Upper lobe of right lung (tissue), 1 donor: ENCODE measurements at places on chromosomes 2 and 18.
A peak's percentile ranks its signal among the peaks of the same experiment; 100 is the strongest.

- H3K4me3 ChIP-seq, result no peak overlapping the region
- H3K27me3 ChIP-seq, result no peaks in the 10 kb centered on the region
- no peak overlapping the region for H3K27ac ChIP-seq
- H3K4me1 ChIP-seq, result no peaks in the 10 kb centered on the region
Measured at GRCh38 chr2:193240752-193241151, 1046.0 kb upstream of the TMEFF2 start.

GRCh38 chr2:30759481-30759880, 47.8 kb downstream of the CAPN13 start:
- H3K27ac ChIP-seq, result no peak overlapping the region
- H3K4me3 ChIP-seq, result no peak overlapping the region
- peak; percentile 52 for DNase-seq
- no peaks in the 10 kb centered on the region for H3K27me3 ChIP-seq

- H3K36me3 ChIP-seq, result no peaks in the 10 kb centered on the region
- DNase-seq, result no peak
- peak overlapping the region; percentile 25 for H3K4me3 ChIP-seq
- peaks cover 17% of the 10 kb centered on the region for H3K4me1 ChIP-seq
Measured at GRCh38 chr2:236178890-236179235, 10.7 kb upstream of the GBX2 start.

DNA sequence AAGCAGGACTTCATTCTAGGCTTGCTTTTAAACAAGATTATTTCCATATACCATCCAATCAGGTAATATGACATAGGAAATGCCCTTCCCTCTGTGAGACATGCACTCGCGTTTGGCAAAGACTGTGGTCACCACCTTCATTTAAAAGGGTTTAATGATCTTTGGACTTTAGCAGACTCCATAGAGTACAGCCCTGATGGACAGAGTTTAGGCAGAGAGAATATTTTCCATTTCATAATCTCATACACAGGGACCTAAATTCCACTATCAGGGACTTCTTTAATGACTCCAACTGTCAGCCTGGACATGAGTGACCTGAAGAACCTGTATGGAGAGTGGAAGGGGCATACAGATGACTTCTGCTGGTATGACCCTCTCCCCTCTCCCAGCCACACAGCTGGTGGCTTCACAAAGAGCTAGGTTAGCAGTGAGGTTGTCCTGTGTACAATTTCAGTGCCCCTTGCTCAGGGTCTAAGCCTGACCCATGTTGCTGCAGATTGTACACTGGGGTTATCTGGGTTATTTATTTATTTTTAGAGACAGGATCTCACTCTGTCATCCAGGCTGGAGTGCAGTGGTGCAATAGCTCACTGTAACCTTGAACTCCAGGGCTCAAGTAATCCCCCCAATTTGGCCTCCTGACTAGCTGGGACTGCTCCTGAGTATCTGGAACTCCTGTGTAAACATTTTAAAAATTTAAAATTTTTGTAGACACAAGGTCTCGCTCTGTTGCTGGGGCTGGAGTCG, 59.2 kb downstream of the PTPRM start:
- H3K27ac ChIP-seq, result no peak overlapping the region
- H3K4me1 ChIP-seq, result peaks cover 7% of the 10 kb centered on the region
- no peak for DNase-seq

DNA sequence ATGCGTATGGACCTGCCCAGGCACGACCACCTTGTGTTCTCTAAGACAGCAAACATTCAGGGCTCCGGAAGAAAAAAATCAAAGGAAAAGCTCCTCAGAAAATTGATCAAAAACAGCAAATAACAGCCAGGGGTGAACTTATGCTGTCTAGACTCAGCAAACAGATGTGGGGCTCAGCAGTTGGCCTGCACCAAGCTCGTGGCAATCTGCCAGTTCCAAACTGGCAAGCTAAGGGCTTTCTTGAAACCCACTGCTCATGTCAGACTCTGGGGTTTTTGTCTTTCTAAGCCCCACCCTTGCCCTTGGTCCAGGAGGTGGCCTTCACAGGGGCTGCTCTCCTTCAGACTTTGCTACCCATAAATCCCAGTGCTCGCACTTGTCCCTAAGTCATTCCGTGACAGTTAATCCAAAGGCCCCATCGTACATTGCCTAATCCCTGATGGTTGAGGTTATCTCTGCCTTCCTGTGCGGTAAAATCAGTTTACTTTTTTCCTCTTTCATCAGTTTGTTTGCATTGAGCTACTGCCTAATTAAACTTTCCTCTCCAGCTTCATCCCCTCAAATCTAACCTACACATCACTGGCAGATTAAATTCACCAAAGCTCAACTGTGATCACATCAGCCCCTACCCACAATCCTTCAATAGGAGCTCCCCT, 408.0 kb downstream of the LRATD1 start:
- no peaks in the 10 kb centered on the region for H3K4me1 ChIP-seq
- no peaks in the 10 kb centered on the region for H3K27me3 ChIP-seq
- no peak overlapping the region for H3K27ac ChIP-seq
- DNase-seq, result no peak
- H3K4me3 ChIP-seq, result no peak overlapping the region
- no peaks in the 10 kb centered on the region for H3K36me3 ChIP-seq

DNA sequence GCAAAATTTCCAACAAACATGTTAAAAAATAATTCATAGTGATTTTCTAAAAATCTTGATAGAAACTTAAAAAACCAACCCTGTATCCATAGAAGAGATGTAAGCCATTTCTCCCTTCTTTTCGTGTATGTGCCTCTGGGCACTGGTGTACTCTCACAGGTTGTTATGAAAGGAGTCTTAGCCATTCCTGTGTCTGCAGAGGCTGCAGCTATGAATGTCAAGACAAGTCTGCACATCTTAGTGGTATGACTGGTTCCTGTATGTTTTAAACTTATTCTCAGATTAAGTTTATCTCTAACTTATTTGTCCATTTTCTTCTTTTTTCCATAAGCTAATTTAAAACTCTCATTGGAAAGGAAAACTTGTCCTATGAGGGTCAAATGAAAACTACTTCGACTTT, 84.0 kb downstream of the DPP4 start:
- H3K27ac ChIP-seq, result no peak overlapping the region
- no peaks in the 10 kb centered on the region for H3K27me3 ChIP-seq
- H3K36me3 ChIP-seq, result no peaks in the 10 kb centered on the region
- H3K4me3 ChIP-seq, result no peak overlapping the region

- H3K36me3 ChIP-seq, result no peaks in the 10 kb centered on the region
- H3K27ac ChIP-seq, result no peak overlapping the region
- no peaks in the 10 kb centered on the region for H3K27me3 ChIP-seq
- no peak overlapping the region for H3K4me3 ChIP-seq
Measured at GRCh38 chr18:27843783-27844777, 332.9 kb downstream of the CDH2 start.

GRCh38 chr2:8453904-8454302, 228.0 kb upstream of the ID2 start:
- no peaks in the 10 kb centered on the region for H3K27me3 ChIP-seq
- no peak overlapping the region for H3K4me3 ChIP-seq
- H3K4me1 ChIP-seq, result peaks cover 15% of the 10 kb centered on the region
- peak overlapping the region; percentile 58 for H3K27ac ChIP-seq

- H3K4me3 ChIP-seq, result no peak overlapping the region
- no peak for DNase-seq
Measured at GRCh38 chr18:3513481-3513880, 63.5 kb downstream of the TGIF1 start.

- no peaks in the 10 kb centered on the region for H3K27me3 ChIP-seq
- no peak overlapping the region for H3K4me3 ChIP-seq
- H3K36me3 ChIP-seq, result no peaks in the 10 kb centered on the region
- H3K4me1 ChIP-seq, result no peaks in the 10 kb centered on the region
- no peak for DNase-seq
Measured at GRCh38 chr2:60385648-60386047, 167.8 kb downstream of the BCL11A start.

GRCh38 chr2:73385123-73385503, 523 bp upstream of the ALMS1 start:
- H3K4me3 ChIP-seq, result peak overlapping the region; percentile 90
- H3K27me3 ChIP-seq, result peaks cover 11% of the 10 kb centered on the region
- H3K27ac ChIP-seq, result peak overlapping the region; percentile 90
- H3K36me3 ChIP-seq, result no peaks in the 10 kb centered on the region
- H3K4me1 ChIP-seq, result peaks cover 20% of the 10 kb centered on the region

DNA sequence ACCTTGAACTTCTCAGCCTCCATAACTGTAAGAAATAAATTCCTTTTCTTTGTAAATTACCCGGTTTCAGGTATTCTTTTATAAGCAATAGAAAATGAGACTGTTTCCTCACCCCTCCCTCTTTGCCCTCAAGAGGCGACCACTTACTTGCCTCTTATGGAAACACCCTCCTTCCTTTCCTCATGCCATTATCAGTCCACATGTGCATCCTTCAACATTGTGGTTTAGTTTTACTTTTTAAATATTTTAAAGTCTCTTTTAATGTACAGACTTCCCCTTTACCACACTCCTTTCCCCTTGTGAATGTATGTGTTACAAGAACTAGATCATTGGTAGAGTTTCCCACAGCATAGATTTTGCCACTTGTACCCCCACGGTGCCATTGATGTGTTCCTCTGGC, 202.4 kb upstream of the SIX2 start:
- H3K36me3 ChIP-seq, result no peaks in the 10 kb centered on the region
- no peak overlapping the region for H3K4me3 ChIP-seq
- no peak for DNase-seq
- no peaks in the 10 kb centered on the region for H3K27me3 ChIP-seq
- no peak overlapping the region for H3K27ac ChIP-seq
- H3K4me1 ChIP-seq, result no peaks in the 10 kb centered on the region

GRCh38 chr2:217444509-217444908, 558.3 kb downstream of the TNS1 start:
- no peaks in the 10 kb centered on the region for H3K27me3 ChIP-seq
- no peak overlapping the region for H3K27ac ChIP-seq
- H3K4me3 ChIP-seq, result no peak overlapping the region

GRCh38 chr2:164972216-164972615, 16.9 kb upstream of the SLC38A11 start:
- no peak overlapping the region for H3K27ac ChIP-seq
- H3K4me1 ChIP-seq, result peaks cover 3% of the 10 kb centered on the region
- no peaks in the 10 kb centered on the region for H3K36me3 ChIP-seq
- DNase-seq, result no peak
- no peak overlapping the region for H3K4me3 ChIP-seq
- H3K27me3 ChIP-seq, result no peaks in the 10 kb centered on the region

GRCh38 chr2:107808959-107809358, 17.7 kb upstream of the RGPD4 start:
- H3K4me3 ChIP-seq, result no peak overlapping the region
- H3K27ac ChIP-seq, result no peak overlapping the region
- no peaks in the 10 kb centered on the region for H3K36me3 ChIP-seq
- H3K4me1 ChIP-seq, result no peaks in the 10 kb centered on the region
- DNase-seq, result no peak

DNA sequence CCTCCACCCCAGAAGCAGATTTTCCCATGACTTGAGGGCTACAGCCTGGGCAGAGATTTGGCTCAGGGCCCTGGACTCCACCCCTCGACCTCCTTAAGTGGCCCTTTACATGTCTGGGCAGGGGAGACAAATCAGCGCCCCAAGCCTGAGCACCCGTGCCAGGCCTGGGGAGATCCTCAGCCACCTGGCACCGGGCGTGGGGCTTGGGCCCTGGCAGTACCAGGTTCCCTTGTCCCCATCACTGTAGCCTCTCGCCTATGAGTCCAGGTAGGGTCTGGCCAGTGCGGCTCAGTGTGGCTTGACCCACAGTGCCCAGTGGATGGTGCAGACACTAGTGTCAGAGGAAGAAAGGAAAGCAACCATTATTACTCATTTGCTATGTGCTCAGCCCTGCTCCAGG, 22.0 kb upstream of the DNMT3A start:
- no peak for DNase-seq
- H3K27me3 ChIP-seq, result no peaks in the 10 kb centered on the region
- no peak overlapping the region for H3K4me3 ChIP-seq

- H3K4me3 ChIP-seq, result peak overlapping the region; percentile 86
- no peaks in the 10 kb centered on the region for H3K27me3 ChIP-seq
- H3K4me1 ChIP-seq, result peaks cover 27% of the 10 kb centered on the region
- peak overlapping the region; percentile 100 for H3K27ac ChIP-seq
- no peaks in the 10 kb centered on the region for H3K36me3 ChIP-seq
Measured at GRCh38 chr2:156340804-156341451, 8.4 kb upstream of the NR4A2 start.

GRCh38 chr18:27075828-27076227, 109.3 kb downstream of the CHST9 start:
- no peaks in the 10 kb centered on the region for H3K36me3 ChIP-seq
- DNase-seq, result no peak
- no peak overlapping the region for H3K4me3 ChIP-seq
- H3K27me3 ChIP-seq, result no peaks in the 10 kb centered on the region
- H3K4me1 ChIP-seq, result no peaks in the 10 kb centered on the region
- H3K27ac ChIP-seq, result no peak overlapping the region

DNA sequence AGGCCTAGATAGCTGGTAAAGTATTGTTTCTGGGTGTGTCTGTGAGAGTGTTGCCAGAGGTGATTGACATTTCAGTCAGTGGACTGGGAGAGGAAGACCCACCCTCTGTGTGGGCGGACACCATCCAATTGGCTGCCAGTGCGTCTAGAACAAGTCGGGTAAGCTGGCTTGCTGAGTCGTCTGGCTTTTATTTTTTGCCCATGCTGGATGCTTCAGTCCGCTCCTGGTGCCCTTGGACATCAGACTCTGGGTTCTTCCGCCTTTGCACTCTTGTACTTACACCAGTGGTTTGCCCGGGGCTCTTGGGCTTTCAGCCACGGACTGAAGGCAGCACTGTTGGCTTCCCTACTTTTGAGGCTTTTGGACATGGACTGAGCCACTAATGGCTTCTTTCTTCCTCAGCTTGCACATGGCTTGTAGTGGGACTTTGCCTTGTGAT, 24.3 kb downstream of the DIS3L2 start:
- H3K27me3 ChIP-seq, result no peaks in the 10 kb centered on the region
- H3K4me1 ChIP-seq, result no peaks in the 10 kb centered on the region
- H3K4me3 ChIP-seq, result no peak overlapping the region
- H3K27ac ChIP-seq, result no peak overlapping the region

DNA sequence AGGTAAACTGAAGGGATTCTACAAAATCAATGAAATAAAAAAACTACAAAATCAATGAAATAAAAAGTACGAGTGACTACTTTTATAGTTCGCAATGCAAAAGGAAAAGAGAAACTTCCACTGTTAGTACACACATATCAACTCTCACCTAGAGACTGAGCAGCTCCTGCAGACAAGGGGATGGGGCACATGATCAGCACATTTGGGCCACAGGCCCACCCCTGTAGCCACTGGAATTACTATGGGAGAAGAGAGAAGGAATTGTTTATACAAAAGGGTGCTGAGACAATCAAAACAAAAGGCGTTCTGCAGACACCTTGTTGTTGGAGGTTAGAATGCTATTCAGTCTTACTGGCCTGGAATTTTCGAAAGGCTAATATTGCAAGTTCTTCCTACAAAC, 34.7 kb upstream of the CD226 start:
- H3K27ac ChIP-seq, result no peak overlapping the region
- no peak for DNase-seq
- H3K4me3 ChIP-seq, result no peak overlapping the region
- H3K27me3 ChIP-seq, result no peaks in the 10 kb centered on the region
- no peaks in the 10 kb centered on the region for H3K36me3 ChIP-seq
- H3K4me1 ChIP-seq, result peaks cover 2% of the 10 kb centered on the region

GRCh38 chr2:120390381-120391055, 44.6 kb downstream of the INHBB start:
- no peak overlapping the region for H3K27ac ChIP-seq
- H3K4me1 ChIP-seq, result no peaks in the 10 kb centered on the region
- DNase-seq, result no peak
- H3K36me3 ChIP-seq, result no peaks in the 10 kb centered on the region
- no peaks in the 10 kb centered on the region for H3K27me3 ChIP-seq

GRCh38 chr2:12513339-12513738, 203.4 kb upstream of the TRIB2 start:
- H3K36me3 ChIP-seq, result no peaks in the 10 kb centered on the region
- H3K27me3 ChIP-seq, result no peaks in the 10 kb centered on the region
- no peak for DNase-seq
- H3K4me3 ChIP-seq, result no peak overlapping the region
